ENCODE measurements at places on chromosomes 3 and 15.

DNA sequence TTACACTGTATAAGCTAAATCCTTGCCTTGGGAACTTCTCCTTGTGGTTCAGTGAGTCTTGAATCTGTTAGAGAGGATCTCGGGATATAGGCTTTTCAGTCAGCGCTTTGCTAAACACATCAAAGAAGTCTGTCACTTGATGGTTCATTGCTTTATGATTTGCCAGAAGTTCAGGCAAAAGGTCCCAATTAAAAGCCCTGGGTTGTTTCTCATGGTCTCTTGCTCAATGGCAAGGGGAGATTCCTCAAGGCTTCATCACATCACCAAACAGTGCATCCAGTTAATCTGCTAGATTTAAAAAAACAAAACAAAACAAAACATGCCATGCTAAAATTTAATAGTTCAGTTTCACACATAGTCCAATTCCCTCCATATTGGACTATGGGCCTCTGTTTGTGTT, 114.8 kb downstream of the FILIP1L start:
- DNase-seq: no peak

DNA sequence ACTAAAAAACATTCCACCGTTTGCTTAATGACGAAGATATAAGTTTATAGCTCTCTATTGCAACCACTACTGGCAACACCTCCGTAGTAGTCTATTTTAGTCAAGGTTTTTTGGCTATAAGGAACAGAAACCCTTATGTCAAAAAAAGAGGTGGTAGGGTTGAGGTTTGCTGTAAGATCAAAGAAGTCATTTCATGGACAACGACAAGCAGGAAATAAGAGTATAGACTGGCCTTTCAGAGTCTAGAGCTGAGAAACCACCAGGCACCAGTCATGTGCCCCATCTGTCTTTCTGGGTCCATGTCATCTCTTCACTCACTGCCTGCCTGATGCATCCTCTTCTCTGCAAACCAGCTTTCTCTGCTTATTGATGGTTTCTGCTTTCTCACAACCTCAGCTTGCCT, 42.7 kb downstream of the THBS1 start:
- DNase-seq: no peak

DNA sequence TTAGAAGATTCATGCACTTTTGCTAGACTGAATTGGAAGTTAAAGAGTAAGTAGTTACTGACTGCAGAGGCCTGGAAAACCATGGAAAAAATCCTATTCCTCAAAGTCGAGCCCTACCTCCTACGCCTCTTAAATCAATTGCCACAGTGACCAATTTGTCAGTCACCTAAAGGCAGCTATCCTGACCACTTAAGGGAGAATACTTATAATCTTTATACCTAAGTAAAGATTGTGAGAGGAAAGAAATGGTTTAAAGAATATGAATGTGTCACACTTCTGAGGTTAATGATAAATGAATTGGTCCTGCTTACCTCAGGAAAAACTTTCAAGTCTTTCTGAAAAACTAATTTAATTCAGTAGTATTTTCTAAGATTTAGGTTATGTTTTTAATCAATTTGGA, 42.6 kb downstream of the AGTR1 start:
- DNase-seq: no peak

- DNase-seq: no peak
These were observed 63.9 kb upstream of the GATA2 start for GRCh38 chr3:128556907-128557306.

GRCh38 chr15:48796930-48797329, 13.9 kb downstream of the CEP152 start:
- no peak for DNase-seq

DNA sequence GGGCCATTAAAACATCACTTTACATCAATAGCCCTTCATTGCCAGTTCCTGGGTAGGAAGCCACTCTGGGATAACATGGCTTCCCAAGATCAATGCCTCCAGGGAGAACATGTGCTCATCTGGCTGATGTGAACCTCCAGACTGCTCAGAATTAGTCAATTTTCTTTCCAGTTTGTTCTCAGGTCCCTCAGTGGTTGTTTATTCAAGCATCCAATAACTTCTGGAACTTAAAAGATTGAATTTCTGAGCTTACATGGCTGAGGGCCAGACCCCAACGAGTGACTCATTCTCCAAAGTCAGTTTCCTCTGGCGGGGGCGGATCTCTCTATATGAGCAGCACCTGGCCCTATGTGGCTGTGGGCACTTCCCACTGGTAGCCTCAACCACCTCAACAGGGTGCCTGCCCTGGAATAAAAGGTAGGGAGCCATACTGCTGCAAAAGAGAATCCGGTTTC, 34.0 kb downstream of the LYZL4 start:
- DNase-seq: peak; percentile 89

DNA sequence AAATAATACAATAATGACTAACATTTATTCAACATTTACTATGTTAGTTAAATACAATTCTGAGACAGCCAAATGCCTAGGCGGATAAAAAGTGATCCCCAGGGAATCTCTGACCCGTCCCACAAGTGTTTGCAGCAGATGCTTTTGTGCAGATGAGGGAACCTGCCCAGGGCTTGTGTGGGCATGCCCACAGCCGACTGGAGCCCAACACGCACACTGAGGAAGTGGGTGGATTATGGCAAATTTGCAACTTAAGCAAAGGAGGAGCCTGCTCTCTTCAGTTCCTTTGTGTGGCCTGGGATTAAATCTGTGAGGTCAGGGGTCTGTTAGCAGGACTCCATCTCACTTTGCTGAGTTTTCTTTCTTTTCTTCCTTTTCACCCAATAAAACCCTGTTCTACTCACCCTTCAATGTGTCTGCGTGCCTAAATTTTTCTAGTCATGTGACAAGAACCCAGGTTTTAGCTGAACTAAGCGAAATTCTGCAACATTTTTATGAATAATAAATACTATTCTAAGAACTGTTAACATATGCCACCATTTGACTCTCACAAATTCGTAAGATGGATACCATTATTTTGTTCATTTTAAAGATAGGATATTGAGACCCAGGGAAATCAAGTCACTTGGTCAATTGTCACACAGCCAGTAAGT, 13.9 kb upstream of the RTP1 start:
- DNase-seq: peak; percentile 60

GRCh38 chr15:98952381-98952803, 55.2 kb downstream of the PGPEP1L start:
- DNase-seq: no peak

DNA sequence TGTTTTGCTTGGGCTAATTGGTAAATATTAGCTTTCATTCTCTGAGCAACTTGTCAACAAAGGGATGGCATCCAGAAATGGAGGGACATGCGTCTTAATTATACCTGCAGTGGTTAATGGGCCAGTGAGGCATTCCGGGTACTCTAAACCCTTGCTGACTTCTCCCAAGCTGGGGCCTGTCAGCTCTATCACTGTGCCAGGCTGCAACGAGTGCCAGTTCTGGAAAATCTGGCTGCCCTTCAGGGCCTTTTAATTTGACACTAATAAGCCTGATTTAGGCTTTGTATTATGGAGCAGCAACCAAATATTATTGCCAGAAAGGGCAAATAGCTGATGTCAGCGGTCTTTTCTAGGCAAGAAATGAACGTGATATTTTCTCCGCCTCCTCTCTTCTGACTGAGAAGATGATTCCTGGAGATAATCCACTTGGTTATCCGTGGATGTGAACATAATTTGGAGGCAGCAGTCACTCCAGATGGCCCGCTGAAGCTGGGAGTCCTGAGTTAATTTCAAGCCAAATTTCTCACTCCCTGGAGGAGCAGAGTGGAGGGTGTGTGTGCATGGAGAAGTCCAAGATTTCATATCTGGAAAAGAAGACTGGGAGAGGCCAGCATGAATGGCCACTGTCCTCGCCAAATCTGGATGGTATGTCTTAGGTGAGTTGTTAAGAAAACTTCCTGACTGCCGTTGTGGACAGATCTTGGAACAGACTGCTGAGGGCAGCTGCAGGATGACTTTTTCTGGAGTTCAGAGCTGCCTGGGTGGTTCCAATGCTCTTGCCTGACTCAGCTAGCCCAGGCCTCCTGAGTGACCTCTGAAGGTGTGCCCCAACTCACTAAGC, 44.4 kb upstream of the PSMD6 start:
- no peak for DNase-seq

DNA sequence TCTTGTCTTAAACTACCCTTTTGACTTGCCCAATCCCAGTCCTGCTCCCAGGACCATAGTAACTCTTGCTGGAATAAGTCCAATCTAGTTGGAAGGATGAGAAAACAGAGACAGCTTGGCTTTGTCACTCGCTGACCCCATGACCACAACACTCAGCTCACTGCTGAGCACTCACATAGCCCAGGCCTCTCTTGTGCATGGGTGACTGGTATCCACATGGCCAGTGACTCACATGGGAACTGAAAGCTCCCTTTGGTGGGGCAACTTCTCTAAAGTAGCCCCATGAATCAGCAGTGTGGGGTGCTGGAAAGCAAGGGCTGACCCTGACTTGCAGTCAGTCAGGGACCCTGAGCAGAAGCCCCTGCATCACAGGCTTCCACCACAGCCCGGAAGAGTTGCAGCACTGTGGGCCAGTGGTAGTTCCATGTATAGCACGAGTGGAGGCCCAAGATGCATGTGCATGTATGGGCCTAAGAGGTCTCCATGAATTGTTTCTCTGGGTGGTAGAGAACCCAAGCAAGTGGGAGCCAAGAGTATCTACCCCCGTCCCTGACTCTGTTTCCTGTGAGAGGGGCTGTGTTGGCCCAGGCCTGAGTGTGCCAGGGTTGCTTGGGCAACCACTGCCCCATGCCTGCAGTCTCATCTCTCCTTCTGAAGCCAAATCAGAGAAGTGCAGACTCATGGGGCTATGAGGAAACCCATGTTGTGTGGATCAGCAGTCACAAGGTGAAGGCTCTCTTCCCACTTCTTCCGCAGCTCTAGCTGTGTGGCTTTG, 62.1 kb upstream of the XCR1 start:
- no peak for DNase-seq

DNA sequence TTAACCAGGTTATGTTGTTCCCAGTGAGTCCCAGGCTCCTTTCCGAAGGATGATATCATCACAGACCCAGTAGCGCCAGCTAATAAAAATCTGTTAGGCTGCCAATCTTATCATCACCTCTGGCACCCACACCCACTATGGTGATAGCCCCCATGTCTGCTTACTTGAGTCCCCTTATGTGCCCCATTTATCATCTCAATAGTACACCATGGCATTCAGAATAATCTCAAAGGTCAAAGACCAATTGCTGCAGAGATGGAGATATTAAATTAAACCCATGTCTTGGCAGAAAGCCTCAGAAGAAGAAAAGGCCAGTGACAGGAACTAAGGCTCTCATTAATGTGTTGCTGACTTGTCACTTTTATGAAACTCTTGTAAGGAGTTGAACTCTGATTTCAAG, 32.8 kb downstream of the CPNE4 start:
- no peak for DNase-seq

- DNase-seq: peak; percentile 67
These were observed 45.5 kb downstream of the CBLB start for GRCh38 chr3:105823149-105823867.

DNA sequence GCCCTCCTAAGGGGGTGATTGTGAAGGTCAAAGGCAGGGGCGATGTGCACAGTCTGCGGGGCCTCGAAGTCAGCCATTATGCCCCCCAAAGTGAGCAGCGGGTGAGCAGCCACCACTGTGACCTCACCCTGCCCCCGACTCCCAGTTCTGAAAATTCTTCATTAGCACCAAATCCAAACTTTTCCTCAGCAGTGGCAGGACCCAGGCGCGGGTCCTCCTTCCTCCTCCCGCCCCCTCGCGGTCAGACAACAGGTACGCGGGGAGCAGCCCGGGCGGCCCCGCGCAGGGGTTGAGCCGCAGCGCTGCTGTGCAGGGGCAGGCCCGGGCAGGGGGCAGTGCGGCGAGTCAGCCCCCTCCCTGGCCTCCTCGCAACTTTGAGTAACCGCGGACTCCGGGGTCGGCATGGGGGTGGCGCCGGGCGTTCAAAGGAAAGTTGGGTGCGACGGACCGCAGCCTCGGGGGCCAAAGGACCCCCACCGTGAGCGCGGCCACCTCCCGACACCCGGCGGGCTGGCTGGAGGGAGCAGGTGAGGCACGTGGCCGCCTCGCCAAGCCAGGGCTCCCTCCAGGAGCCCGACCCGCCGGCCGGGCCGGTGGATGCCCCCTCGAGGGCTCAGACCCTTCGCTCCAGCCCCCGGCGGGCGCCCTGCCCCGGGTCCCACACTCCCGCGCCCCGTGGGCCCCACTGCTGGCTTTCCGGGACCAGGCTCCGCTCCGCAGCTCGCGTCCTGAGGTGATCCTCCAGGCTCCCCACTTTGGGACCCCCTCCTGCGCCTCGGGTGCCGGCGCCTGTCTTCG, 49.4 kb upstream of the CCDC174 start:
- DNase-seq: peak; percentile 36

GRCh38 chr3:47854720-47855455, 52.0 kb downstream of the DHX30 start:
- DNase-seq: no peak

GRCh38 chr3:194773216-194773615, 87.5 kb downstream of the FAM43A start:
- no peak for DNase-seq

DNA sequence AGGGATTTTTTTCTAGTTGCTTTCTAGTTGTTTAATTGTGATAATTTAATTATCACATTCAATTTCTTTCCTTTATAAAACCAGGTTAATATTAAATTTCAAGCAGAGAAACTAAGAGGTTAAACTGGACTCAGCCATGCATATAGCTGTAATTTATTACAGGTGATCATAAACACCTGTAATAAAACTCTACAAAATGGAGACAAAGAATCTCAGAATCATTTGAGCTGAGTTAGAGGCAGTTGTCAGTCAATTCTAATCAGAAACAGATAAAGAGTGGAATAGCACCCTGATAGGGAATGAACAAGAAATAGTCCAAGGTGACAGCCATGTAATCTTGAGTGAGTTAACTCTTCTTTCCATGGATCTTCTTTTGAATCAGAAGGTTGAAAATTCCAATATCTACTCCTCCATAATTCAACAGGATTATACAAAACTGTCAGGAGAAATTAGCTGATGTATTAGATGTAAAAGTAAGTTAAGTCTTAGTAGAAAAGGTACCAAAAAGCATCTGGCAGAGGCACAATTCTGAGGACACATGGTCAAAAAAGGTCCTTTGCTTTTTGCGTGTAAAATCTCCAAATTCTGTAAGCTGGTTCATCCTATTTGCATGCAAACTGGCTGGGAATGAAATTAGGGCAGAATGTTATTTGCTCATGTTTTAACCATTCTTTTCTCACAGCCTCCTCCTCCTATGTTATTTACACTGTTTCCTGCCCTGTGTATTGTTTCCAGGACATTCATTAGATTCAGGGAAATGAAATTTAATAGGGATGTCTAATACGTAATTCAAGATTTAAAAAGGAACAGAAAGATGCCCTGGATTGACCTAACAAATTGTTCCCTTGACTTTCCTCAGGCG, 39.4 kb upstream of the B3GNT5 start:
- no peak for DNase-seq
